Stimulated activated CD4-positive, alpha-beta T cell treated with anti-CD3 and anti-CD28 coated beads, Interleukin-4, amount 100 ng/mL, for 4 hours (primary cell): ENCODE measurements at places on chromosomes 5 and 9.
A peak's percentile ranks its signal among the peaks of the same experiment; 100 is the strongest.

DNA sequence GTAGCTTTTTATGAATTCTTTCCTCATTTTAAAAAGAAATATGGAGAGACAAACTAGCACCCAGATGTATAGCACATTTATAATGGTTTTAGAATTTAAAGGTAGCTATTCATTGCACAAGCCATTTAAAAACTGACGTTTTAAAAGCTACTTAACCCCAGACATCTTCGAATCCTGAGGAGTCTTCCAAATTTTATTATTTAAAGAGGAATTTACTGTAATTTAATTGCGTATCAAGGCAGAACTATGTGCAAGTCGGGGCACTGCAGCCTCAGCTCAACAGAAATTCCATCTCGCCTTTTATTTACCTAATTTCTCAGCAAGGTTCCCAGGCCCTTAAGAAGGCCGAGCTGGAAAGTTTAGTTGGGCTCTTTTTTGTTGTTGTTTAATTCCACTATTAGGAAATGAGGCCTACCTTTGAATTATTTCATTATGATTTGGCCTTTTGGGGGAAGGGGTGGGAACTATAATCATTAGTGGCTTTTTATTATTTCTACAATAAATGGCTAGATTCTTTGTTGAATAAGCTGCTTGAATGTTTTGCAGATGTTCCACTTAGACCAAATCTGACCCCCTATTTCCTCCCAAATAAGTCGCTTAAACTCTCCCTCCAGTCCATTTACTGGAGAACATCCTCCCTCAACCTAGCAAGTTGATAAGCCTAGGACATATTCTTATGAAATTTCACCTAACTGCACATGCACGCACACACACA is 20.2 kb downstream of the NR2F1 start:
- DNase-seq = no peak

DNA sequence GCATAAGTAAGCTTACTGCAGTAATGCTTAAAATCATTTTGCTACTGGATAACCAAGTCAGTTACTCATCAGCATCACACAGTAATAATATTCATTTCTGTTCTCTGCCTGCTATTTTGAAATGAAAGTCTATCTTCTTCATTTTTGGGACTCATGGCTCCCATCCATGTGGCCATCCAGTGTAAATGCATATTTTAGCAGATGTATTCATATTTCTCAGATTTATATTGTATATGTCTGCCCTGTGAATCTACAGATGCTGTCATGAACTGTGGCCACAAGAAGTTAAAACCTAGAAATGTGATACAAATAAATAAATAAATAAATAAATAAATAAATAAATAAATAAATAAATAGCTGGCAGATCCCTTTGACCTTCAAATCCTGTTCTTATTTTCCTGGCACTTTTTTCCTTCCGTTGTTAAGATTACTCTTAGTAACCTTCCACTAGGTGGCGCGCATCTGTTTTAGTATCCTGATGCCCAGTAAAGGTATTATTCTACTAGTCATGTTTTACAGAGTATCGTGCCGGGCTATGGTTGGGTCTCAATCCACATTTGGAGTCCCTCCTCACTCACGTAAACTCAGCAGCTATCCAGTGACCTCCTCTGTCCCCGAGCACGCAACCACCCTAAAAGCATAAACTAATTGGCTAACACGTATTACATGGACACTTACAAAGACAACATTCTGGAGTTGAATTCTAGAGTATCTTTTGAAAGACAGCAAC is 79.2 kb upstream of the IL7R start:
- DNase-seq = peak; percentile 63

DNA sequence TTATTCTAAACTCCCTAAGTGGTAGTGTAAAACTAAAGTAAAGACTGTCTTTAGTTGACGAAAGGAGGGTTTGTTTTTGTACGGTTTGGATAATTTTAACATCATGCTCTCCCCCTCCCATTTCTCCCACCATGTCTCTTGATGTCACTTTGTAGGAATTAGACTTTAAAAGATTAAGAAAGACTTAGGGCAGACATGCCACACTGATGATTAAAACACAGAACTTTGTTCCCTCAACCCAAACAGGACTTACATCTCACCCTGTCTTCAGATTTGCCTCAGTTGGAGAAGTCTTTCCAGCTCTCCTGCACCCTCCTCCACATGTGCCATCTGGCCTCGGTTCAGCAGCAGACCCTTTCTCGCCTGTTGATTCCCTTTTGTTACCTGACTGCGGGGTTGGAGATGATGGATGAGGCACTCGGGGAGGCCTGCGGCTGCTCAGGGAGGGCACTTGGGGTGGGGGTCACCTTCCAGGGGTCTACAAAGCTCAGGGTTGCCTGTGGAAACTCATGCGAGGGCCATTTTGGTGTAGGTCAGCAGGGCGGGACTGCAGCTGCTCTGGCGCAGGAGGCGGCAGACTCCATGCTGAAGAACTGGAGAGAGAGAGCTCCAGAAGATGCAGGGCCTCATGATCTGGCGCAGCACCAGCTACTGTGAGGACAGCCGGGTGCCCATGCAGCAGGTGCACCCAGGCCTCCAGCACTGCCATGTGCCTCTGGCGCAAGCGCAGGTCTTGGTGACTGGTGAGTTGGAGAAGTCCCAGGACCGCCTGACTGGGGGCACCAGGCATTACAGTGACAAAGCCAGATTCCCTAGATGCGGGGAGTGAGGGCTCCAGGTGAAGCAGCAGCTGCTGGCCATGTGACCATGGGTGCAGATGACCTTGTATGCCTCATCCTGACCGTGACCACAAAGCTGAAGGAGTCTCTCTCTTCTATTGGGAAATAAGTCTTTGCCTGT is 24.5 kb upstream of the EXOC3 start:
- no peak for DNase-seq

DNA sequence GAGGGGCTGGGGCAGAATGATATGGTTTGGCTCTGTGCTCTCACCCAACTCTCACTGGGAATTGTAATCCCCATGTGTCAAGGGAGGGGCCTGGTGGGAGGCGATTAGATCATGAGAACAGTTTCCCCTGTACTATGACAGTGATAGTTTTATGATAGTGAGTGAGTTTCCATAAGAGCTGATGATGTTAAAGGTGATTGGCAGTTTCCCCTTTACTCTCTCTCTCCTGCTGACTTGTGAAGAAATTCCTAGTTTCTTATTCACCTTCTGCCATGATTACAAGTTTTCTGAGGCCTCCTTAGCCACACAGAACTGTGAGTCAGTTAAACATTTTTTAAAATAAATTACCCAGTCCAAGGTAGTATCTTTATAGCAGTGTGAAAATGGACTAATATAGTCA is 120.4 kb upstream of the CDH9 start:
- no peak for DNase-seq

GRCh38 chr9:10700291-10700690 is 87.5 kb upstream of the PTPRD start:
- DNase-seq = no peak

- DNase-seq = no peak
Observed at GRCh38 chr5:149887622-149888183, 56.9 kb downstream of the PDE6A start.

DNA sequence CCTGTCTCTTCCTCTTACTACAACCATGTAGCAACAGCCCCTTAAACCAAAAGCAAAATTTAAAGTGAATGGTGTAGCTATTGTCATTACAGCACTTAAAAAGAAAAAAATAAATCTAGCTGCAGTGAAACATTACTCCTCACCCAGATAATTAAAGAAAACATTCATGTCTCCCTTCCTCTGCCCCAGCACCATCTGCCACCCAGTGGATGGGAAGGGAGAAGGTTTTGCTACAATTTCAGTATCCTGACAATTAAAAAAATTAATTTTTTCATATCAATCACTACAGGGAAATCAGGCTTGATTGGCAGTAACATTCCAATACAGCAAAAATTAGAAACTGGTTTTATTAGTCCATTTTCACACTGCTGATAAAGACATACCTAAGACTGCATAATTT is 147.4 kb upstream of the PUM3 start:
- DNase-seq = no peak

DNA sequence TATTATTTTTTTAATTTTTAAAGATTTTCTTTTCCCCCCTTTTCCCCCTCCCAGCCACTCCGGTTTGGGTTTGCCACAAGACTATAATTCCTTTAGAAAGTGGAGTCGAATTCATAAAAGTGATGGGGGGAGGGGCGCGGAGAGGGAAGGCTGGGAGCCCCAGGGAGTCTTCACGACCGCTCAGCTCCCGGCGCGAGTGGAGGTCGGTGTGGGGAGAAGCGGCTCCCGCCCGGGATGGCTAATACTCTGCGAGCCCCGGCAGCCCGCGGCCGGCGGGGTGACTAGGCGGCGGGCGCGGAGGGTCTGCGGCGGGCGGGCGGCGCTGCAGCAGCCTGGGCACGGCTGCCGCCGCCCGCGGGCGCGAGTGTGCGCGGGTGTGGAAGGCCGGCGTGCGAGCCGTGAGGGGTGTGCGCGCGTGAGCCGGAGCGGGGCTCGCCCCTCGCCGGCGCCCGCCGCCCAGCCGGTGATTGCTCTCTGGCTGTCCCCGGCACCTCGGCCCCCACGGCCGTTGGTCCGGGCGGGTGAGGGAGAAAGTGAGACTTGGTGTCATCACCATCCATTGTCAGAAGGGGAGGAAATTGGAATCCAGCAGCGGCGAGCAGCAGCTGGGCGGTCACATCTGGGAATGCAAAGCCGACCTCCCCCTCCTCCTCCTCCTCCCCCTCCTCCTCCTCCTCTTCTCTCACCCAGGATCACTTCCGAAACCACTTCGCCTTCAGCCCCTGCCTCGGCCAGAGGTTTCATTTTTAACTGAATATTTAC is at the start of gene PARP8:
Gene PARP8, plus strand, starts transcription at position 377 of the 762 bp plus-strand sequence. CDS start 459 bp downstream, outside the sequence.
- DNase-seq = peak; percentile 25

DNA sequence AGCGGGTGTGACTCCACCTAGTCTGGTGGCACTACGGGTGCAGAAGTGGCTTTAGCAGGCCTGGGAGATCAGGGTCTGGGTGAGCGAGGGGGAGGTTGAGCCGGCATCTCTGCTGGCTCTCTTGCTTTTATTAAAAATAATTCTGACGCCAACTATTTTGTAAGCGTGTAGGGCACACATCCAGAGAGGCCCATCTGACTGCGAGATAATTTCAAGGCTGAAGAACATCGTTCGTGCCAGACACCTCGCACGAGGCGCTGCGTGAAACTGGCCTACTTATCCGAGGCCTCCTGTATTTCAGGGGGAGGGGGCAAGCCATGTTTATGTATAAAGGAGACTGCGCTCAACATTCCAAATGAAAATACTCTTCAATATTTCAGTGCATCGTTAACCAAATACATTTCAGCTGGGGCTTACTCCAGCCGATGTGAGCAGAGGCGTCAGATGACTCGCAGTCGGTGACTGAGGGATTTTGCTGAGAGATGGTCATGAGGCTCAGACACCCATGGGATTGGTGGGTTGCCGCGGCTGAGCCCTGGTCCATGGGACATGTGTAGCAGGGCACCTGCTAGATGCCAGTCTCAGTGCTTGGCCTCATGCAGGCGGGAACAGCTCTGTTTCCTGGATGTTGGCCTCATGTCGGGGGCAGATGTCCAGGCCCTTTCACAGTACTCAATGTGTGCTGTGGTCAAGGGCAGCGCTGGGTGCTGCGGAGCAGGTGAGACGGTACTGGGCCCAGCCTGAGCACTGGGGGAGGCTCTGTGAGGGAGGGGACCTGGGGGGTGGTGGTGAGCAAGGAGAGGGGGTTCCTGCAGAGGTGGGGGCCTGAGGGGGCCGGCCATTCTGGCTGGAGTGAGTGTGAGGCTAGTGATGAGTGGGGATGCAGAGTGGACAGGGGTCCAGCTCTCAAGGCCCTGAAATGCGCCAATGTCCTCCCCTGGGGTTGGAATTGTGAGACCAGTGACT is 201.5 kb downstream of the DAB2IP start:
- no peak for DNase-seq

- DNase-seq = no peak
Observed at GRCh38 chr5:14574891-14575508, 6.6 kb upstream of the OTULINL start.

DNA sequence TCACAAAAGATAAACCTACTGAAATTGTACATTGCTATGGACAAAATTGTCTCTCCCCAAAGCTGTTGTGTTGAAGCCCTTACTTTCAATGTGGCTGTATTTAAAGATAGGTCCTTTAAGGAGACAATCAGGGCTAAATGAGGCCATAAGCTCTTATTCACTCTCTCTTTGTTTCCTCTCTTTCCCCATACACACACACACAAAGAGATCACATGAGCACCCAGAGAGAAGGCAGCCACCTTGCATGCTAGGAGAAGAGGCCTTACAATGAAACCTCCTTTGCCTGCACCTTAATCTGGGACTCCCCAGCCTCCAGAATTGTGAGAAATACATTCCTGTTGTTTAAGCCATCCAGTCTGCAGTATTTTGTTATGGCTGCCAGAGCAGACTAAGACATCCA is 1295.6 kb upstream of the CDH6 start:
- DNase-seq = no peak

- DNase-seq = no peak
Observed at GRCh38 chr5:160173-160510, 31.2 kb upstream of the LRRC14B start.

- peak; percentile 24 for DNase-seq
Observed at GRCh38 chr5:77379558-77380061, 112.5 kb downstream of the WDR41 start.

GRCh38 chr9:114138552-114138971 is 16.8 kb upstream of the COL27A1 start:
- DNase-seq = no peak

DNA sequence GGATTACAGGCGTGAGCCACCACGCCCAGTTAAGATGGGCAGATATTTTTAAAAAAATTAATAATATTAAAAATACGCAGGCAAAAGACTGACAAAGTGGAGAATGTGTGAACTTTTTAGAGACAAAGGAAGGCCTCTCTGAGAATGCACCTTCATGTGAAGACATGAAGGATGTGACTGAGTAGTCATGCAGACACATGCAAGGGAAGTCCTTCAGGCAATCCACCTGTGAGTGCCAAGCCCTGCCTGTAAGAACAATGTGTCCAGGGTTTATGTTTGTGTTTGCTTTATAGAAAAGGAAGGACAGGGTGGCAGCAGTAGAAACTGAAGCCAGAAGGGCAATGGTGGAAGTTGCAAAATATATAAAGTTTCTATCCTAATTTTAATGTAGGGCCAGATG is 169.2 kb downstream of the EDIL3 start:
- no peak for DNase-seq

DNA sequence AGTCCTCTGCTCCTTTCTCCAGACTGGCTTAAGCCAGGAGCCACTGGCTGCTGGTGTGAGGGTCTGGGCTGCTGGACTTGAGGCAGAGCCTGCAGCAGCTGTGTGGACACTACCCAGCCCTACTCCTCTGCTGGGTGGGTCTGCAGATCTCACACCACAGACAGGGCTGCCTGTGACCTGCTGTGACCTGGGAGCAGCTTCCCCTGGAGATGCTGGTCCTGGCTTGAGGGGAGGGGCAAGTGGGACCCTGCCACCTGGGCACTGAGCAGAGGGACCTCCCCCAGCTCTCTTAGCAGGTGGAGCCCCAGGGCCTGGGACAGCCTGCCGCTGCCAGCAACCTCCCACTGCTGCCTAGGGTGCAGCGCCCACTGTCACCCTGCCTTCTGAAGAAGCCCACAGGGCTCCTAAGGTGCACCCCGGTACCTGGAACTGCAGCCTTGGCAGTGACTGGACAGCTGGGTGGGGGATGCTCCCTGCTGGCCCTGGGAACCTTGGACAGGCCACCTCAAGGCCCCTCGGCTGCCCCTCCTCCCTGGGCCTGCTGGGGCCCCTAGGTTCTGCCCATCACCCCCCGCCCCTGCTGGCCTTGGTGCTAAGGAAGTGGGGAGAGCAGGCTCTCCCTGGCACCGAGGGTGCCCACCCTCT is 9.1 kb downstream of the CACFD1 start:
- DNase-seq = no peak
